ENCODE measurements at places on chromosomes 4 and X.

GRCh38 chr4:48262926-48263325 lies 6.7 kb downstream of the TEC start:
- no peak for DNase-seq

GRCh38 chrX:24515447-24515846 lies 50.4 kb downstream of the PDK3 start:
- no peak for DNase-seq

DNA sequence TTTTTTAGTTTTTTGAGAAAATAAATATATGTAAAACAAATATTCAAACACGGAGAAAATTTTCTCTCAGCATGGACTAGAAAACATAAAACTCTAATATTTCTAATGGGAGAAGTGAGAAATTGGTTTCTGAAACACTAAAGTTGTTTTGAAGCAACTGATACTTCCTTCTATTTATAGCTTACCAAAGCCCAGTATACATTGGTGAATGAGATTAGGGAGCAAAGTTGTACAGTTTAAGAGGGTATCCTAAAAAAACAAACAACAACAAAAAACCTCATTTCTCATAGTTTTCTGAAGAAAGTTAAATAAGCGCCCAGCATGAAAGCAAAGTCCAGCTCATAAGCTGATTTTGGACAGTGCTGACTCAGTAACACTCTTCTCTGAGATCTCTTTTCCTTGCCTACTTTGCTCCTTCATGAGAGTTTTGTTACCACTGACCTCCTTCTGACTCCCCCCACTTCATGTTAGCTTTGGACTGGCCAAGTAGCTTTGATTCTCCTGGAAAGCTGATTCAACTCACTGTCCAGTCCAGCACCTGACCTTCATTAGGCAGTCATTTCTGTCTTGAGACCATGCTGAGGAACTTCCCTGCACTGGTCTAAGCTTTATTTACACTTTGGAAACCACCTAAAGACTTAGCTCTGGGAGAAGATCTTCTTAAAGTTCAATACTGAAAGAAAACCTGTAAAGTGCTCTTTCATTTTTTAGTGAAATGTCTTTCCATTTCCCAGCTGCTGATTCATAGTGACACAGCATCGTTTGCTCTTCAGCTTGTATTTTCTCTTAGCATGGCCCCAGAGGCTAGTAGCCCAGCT lies 21.8 kb upstream of the P2RY10 start:
- no peak for DNase-seq

DNA sequence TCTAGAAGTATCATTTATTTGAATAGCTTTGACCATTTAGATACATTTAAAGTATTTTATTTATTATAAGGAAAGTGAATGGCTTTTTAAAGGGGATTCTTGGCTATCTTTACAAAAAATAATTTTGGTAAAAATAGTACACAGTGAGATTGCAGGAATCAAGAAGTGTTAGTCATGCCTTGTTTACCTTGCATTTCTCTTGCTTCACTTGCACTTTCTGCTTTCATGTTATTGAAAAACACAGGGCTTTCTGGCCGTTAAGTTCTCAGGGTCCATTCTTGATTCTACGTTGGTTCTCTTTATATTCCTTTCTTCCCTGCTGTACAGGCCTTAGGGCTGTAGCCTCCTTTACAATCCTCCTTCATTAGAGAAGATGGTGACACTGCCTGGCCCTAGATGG lies 21.8 kb upstream of the SEC24D start:
- no peak for DNase-seq

- DNase-seq: no peak
These were observed 60.1 kb upstream of the ACSL4 start for GRCh38 chrX:109793191-109793590.

All from stimulated activated CD8-positive, alpha-beta memory T cell treated with anti-CD3 and anti-CD28 coated beads, Interleukin-4, amount 100 ng/mL, for 4 hours (primary cell).